Smooth muscle cell of trachea (primary cell): ENCODE measurements at places on chromosomes 7 and 10. TPM values are rescaled to one million over a fixed set of nuclear protein-coding genes. Genes with fewer than 3 reads are reported as not detected.

PNLIPRP1 gene
- not detected in 2 replicates for total RNA-seq

SAMD9L gene
- 17.3 and 21.0 TPM in 2 replicates for total RNA-seq

TMEM236 gene
- total RNA-seq = under 0.01 TPM in 2 replicates

EPHB4 gene
- total RNA-seq = 37.7 and 64.2 TPM in 2 replicates

BMPER gene
- total RNA-seq = 2.9 and 11.2 TPM in 2 replicates

ZNF92 gene
- total RNA-seq = 4.1 and 6.3 TPM in 2 replicates

AMPH gene
- 4.7 and 7.8 TPM in 2 replicates for total RNA-seq

TBATA gene
- not detected in 2 replicates for total RNA-seq

SLC29A4 gene
- total RNA-seq = 1.7 and 7.1 TPM in 2 replicates

IL2RA gene
- not detected in 2 replicates for total RNA-seq

GIMAP7 gene
- total RNA-seq = 0.15 TPM in 1 of 2 replicates, not detected in the other
